ENCODE measurements at places on chromosomes 7 and 10.

GRCh38 chr10:71893258-71893815 lies 42.3 kb upstream of the PSAP start:
- no peak for DNase-seq

DNA sequence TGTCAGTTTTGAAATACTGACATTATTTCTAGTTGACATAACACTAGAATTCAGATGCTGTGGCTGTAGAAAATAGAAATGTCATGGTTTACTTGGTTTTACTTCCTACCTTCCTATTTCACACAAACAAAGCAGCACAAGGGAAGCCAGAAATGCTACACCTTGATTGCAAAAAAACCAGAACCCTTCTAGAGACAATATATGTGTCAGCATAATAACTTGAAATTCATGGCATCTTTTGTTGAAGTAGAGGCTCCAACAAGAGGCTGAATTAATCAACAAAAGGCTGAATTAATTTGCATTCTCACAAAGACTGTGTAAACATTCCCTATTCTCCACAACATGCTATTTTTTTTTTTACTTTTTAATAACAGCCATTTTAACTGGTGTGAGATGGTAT lies 25.2 kb downstream of the ZNF117 start:
- DNase-seq, result no peak

GRCh38 chr7:29946428-29947186 lies 43.0 kb downstream of the SCRN1 start:
- no peak for DNase-seq

DNA sequence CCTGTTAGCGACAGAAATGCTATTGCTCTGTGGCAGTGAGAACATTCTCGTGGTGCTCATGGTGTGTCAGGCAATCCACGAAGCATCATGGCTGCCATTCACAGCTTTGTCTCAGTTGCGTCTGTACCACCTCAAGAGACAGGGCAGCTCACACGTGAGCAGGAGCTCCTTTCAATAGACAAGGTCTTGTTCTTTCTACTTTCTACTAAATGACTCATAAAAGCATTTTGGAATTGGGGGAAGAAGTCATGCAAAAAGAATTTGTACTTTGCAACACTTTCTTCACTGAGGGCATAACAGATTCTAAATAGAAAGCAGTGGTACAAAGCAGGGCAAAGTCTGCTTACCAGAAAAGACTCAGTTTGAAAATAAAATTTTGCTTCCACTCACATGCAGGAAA lies 638.5 kb downstream of the PHTF2 start:
- DNase-seq, result no peak

DNA sequence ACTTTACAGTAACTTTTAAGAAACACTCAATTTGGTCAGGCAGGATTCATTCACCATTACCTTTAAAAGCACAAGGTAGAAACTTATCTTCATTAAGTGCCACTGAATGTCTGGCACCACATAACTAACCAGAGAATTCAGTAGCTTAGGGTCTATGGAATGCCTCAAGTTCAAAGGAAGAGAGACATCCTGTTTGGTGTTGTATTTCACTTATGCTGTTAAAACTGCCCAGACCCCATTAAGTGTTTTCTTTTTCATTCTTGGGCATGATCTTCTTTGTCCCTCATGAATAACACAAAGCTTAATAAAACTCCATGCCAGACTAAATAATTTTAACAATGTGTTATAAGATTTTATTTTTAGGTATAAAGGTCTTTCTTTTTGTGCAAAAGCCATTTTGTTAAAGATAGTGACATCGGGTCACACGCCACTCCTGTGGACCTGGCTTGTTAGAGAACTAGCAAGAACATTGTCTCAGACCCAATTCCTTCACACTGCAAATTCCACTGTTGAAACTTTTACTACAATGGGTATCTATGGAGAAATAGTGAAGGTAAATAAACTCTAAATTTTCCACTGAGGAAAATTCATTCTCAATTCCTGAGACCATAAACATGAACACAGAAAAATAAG lies 221.0 kb downstream of the TWIST1 start:
- DNase-seq, result no peak

DNA sequence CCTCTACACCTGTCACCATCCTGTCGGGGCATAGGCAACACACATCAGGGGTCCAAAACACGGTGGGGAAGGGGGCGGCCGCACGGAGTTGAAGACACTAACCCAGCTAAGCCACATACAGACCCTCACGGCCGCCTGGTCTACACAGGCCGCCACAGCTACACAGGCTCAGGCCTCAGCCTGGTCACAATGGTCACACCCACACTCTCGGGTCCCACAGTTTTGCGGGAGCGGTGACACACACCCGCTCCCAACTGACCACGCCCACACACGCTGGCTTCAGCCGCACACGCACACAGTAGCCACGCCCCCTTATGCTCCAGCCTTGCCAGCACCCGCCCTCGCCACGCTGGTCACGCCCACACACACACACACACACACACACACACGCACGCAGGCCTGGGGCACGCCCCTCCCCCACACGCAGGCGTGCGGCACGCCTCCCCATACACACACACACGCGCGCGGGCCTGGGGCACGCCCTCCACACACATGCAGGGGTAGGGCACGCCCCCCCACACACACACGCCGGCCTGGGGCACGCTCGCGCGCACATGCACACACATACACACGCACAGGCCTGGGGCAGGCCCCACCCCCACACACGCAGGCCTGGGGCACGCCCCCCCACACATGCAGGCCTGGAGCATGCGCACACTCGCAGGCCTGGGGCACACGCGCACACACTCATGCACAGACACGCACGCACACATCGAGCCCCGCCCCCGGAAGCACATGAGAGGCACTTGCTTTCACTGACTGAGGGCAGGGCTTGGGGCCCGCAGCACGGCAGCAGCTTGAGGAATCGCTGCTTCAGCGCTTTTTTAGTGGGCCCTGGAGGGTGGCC lies 12.3 kb upstream of the OGA start:
- peak; percentile 93 for DNase-seq

DNA sequence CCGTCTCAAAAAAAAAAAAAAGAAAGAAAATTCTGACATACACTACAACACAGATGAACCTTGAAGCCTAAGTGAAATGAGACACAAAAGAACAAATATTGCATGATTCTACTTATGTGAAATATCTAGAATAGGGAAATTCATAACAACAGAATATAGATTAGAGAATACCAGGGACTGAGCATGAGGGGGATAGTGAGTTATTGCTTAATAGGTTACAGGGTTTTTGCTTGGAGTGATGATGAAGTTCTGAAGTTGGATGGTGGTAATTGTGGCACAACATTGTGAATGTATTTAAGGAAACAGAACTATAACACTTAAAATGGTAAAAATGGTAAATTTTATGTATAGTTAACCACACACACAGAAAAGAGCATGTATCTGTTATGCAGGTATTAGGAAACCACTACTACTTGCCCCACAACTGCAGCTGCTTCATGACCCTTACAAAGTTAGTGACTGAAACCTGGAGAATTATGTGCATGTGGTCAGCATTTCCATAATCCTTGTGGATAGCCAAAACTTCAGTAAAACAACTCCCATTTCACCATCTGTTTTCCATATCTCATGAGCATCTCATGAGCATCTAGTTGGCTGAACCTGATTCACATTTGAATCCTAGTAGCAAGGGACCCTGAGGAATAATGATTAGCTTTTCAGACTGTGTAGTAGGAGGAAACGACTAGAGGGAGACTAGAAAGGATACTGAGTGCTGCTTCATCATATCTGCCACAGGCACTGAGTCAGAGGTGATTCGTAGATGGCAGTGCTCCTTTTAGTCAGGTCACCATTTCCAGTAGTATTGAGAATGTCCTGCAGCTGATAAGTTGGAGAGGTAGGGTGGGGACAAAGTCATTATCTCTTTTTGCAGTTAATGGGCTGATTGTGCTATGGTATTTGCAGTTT lies 26.3 kb downstream of the SAMD8 start:
- peak; percentile 35 for DNase-seq

- DNase-seq, result no peak
Observed at GRCh38 chr10:65194126-65194525, 1672.9 kb downstream of the REEP3 start.

GRCh38 chr7:158766570-158767281 lies 62.1 kb upstream of the NCAPG2 start:
- DNase-seq, result no peak

DNA sequence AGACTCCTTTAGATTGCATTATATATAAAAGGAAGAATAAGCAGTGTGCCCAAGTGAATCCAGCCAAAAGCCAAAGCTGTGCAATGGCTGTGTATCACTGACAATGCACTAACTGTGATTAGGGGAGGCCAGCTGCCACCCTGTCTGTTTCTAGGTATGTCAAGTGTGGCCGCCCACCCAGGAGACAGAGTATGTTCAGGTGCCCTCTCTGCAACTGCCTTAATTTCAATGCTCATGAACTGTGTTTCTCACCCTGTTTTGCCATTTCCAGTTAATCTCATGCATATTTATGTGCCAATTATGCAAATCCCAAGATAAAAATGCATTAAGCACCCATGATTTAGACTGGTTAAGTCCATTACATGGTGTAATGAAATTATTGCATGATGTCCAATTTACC lies 159.4 kb downstream of the FRMD4A start:
- no peak for DNase-seq

DNA sequence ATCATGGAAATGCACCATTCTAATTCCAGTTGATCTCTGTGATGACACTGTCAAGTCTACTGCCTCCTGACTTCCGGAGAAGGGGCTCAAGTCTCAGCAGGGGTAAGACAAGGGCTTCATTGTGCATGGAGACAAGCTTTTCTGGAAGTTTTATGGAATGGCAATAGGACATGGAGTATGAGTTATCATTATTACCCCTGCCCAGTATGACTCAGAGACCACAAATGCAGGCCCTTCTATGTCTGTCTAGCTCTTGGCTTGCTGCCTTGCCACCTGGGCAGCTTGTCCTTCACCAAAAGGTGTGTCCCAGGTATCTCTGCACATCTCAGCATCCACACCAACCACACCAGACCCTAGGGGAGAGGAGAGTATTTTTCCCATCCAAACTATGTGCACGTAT lies 34.9 kb upstream of the KIAA1217 start:
- no peak for DNase-seq

DNA sequence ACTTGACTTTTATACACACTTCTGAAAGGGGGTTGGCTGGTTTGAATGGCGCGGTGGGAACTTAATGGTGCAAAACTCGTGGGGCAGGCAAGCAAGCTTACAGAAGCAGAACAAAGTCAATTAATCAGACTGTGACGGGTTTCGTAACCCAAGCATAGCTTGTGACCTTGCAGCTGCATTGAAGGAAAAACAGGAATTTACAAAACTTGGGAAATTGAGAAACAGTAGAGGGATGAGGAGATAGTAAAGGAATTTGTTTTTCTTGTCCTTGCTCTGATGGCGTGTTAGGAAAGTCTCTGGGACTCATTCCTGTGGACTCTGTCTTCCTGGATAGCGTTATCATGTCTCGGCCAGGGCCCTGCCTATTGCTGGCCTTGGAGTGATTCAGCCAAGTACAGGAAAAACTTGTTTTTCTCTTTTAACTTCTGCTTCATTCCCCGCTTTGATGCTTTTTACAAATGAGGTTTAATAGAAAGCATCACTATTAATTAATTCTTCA lies 220.0 kb upstream of the KCND2 start:
- no peak for DNase-seq

- no peak for DNase-seq
Observed at GRCh38 chr10:129028451-129028850, 438.6 kb upstream of the MGMT start.

- no peak for DNase-seq
Observed at GRCh38 chr10:905503-905902, 26.0 kb downstream of the LARP4B start.

DNA sequence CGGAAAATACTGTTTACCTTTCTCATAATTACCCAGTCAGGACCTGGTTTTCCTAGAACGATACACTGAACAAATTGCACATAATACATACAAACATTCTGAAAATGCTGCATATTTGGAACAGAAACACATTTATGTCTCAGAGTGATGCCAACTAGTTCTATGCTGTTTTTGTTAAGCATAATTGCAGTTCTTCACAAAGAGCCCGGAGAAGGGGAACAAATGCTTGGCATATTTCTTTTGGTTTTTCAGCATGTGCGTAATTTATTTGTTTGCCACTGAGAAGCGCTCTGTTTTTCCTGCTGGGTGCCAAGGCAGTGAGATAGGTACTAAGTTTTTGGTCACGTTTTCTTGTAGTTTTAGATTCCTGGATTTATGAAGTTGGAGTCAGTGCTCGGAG lies 181.0 kb upstream of the MDFIC start:
- no peak for DNase-seq

DNA sequence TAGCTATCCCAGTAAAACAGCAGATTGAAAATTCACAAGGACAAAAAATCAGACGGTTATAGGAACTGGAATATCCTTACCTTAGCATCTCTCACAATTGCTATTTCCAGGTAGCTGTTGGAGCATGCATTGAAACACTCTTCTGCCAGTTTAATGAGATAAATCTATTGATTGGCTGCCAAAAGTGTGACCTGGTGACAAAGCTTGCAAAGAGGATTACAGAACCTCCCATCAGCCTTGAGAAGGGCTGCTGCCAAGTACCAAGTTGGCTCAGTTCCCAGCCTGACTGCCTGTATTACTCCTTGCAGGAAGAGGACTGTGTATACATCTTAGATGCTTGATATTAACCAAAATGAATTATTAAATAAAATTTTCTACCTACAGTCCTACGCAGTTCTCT lies 5.1 kb downstream of the PRLHR start:
- no peak for DNase-seq

- no peak for DNase-seq
Observed at GRCh38 chr10:64261676-64262075, 740.5 kb downstream of the REEP3 start.

DNA sequence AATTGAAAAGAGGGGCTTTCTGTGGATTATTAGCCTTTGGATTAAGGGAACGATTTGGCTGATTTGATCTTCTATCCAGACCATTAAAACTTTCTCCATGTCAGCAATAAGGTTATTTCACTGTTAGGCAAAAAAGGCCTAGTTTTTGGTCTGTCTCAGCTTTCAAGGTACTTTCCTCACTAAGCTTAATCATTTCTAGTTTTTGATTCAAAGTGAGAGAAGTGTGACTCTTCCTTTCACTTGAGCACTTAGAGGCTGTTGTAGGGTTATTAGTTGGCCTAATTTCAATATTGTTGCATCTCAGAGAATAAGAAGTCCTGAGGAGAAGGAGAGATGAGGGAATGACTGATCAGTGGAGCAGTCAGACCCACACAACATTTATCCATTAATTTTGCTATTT lies 596.0 kb upstream of the TPK1 start:
- no peak for DNase-seq

- DNase-seq, result no peak
Observed at GRCh38 chr7:64045301-64046040, at the start of gene ZNF727. Gene ZNF727, plus strand, starts transcription at chr7:64045434. Its CDS starts 188 bp downstream, at chr7:64045622.

GRCh38 chr7:20519645-20520044 lies 95.8 kb upstream of the ABCB5 start:
- DNase-seq, result no peak

DNA sequence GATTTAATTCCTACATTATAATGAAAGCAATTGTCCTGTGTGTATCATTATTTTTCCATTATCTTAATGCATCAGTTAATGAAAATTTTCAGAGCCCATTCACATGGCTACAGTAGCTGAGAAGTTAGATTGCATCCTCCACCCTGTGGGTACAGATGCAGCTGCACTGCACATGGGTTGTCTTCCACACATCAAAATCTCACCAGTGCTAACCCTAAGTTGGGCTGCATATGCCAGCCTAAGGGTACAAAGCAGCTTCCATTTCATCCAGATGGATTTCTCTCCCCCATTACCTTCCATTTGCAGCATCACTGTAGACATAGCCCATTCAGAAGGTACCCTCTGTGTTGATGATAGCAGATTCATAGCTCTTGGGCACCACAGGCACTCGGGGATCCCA lies 74.7 kb upstream of the WDR11 start:
- no peak for DNase-seq

Data from stimulated activated CD4-positive, alpha-beta T cell treated with anti-CD3 and anti-CD28 coated beads, Interleukin-4, amount 100 ng/mL, for 24 hours (primary cell).